G401 (cell line): ENCODE measurements at places on chromosomes 3 and 15. TPM values are rescaled to one million over a fixed set of nuclear protein-coding genes. Genes with fewer than 3 reads are reported as not detected.

The CTXN2 gene
- not detected in 2 replicates for total RNA-seq

The BMF gene
- total RNA-seq = 8.1 and 14.3 TPM in 2 replicates

The SMAD6 gene
- 84.0 and 102 TPM in 2 replicates for total RNA-seq

The ISG20 gene
- 6.6 and 12.5 TPM in 2 replicates for total RNA-seq

The TEX9 gene
- 6.4 and 10.8 TPM in 2 replicates for total RNA-seq

The PTH1R gene
- 14.8 and 23.6 TPM in 2 replicates for total RNA-seq

The TJP1 gene
- 36.8 and 59.5 TPM in 2 replicates for total RNA-seq

The GOLGA8Q gene
- total RNA-seq = not detected in 2 replicates

The GNB5 gene
- total RNA-seq = 37.1 and 50.7 TPM in 2 replicates

The TRH gene
- not detected in 2 replicates for total RNA-seq

The COLQ gene
- 0.17 and 0.68 TPM in 2 replicates for total RNA-seq

The PP2D1 gene
- not detected in 2 replicates for total RNA-seq

The EPHA3 gene
- 0.37 and 1.2 TPM in 2 replicates for total RNA-seq

The TBCCD1 gene
- total RNA-seq = 27.7 and 37.1 TPM in 2 replicates

The C2CD4B gene
- total RNA-seq = not detected in 2 replicates

The POLQ gene
- 2.3 and 11.6 TPM in 2 replicates for total RNA-seq

The OR5K2 gene
- total RNA-seq = not detected in 2 replicates

The CD200 gene
- total RNA-seq = not detected in 2 replicates

The PRR20G gene
- not detected in 2 replicates for total RNA-seq

The CFAP100 gene
- total RNA-seq = not detected in 2 replicates

The CBLB gene
- 0.68 and 8.5 TPM in 2 replicates for total RNA-seq

The RPL29 gene
- total RNA-seq = 2,209 and 2,228 TPM in 2 replicates

The SCN5A gene
- 0.24 TPM in 1 of 2 replicates, not detected in the other for total RNA-seq

The NMB gene
- total RNA-seq = 4.5 and 5.6 TPM in 2 replicates

The FGF12 gene
- total RNA-seq = not detected in 2 replicates

The LIPC gene
- not detected in 2 replicates for total RNA-seq

The SLC9A9 gene
- total RNA-seq = not detected in 2 replicates

The ERICH6 gene
- total RNA-seq = not detected in 2 replicates

The ARHGEF26 gene
- total RNA-seq = 10.6 and 12.8 TPM in 2 replicates

The CCR8 gene
- not detected in 2 replicates for total RNA-seq

The C3orf85 gene
- total RNA-seq = not detected in 2 replicates

The ETFA gene
- total RNA-seq = 234 and 273 TPM in 2 replicates

The TIMP4 gene
- total RNA-seq = 0.12 TPM in 1 of 2 replicates, not detected in the other

The NPRL2 gene
- total RNA-seq = 26.7 and 27.3 TPM in 2 replicates

The CHAC1 gene
- 12.4 and 12.9 TPM in 2 replicates for total RNA-seq

The APBA2 gene
- total RNA-seq = 20.8 and 27.6 TPM in 2 replicates

The GAP43 gene
- total RNA-seq = not detected in 2 replicates

The LRRK1 gene
- not detected in 2 replicates for total RNA-seq

The LTF gene
- not detected in 2 replicates for total RNA-seq

The PTX3 gene
- total RNA-seq = 5.4 and 7.1 TPM in 2 replicates

The MKRN2OS gene
- total RNA-seq = not detected in 2 replicates

The ARID3B gene
- 91.6 and 92.3 TPM in 2 replicates for total RNA-seq

The KLHL40 gene
- total RNA-seq = not detected in 2 replicates

The GPR160 gene
- total RNA-seq = 4.2 and 8.9 TPM in 2 replicates

The TMC3 gene
- total RNA-seq = not detected in 2 replicates

The NXPE3 gene
- 12.3 and 13.9 TPM in 2 replicates for total RNA-seq

The SENP5 gene
- 37.0 and 37.7 TPM in 2 replicates for total RNA-seq

The GRM2 gene
- total RNA-seq = under 0.01 TPM in 1 of 2 replicates, not detected in the other

The CNTN6 gene
- not detected in 2 replicates for total RNA-seq

The CCDC174 gene
- total RNA-seq = 9.3 and 18.9 TPM in 2 replicates

The MBD4 gene
- 14.0 and 18.9 TPM in 2 replicates for total RNA-seq

The ECE2 gene
- not detected in 2 replicates for total RNA-seq

The DPPA2 gene
- not detected in 2 replicates for total RNA-seq
